ENCODE measurements at places on chromosomes 7 and 10.
A peak's percentile ranks its signal among the peaks of the same experiment; 100 is the strongest.

DNA sequence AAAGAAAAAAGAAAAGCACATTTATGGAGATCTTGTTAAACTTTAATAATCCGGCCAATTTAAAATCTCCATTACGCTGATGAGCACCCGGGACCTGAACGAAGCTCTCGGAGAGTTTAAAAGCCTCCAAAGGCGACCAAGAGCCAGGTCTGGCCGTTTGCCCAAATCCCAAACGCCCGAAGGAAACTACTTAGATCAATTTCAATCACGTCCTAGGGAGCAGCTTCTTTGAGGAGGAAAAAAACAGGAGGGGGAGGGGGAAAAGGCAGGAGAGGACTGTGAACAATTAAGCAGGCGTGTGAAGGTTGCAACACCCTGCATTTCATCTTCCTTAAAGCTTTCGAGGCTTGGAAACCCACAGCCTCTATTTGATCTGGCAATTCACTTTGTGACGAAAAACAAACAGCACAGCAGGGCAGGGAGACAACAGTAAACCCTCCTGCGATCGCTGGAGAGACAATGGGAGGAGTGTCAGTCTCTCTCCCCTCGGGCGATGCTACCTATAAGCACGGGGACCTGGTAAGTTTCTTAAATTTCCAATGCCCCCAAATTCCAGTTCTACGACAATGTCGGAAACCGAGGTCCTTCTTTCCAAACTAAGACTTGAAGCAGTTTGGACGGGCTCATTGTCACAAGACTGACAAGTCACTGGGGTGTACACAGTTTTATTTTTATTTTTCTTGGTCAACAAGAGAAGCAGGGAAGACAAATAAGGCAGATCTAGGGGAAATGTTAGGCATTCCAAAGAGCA, 1.2 kb downstream of the KLF6 start:
- H3K27ac ChIP-seq, result peak overlapping the region; percentile 100
- H3K27me3 ChIP-seq, result no peaks in the 10 kb centered on the region
- peak overlapping the region; percentile 90 for H3K4me3 ChIP-seq

DNA sequence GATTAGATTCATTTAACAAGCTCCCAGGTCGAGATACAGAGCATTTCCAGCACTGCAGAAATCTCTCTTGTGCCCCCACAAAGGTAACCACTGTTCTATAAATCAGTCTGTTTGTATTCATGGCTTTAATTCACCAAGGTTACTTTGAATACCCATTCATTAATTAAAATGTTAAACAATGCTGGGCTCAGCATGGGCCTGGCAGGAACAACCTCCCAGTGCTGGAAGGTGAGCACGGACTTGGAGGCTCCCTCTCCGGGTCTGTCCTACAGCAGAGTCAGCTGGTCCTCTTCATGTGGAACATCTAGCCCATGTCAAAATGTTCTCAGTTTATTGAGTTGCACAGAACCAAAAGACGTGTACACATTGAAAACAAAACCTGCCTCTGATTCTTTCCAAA, 15.6 kb upstream of the EFCAB10 start:
- no peak overlapping the region for H3K27ac ChIP-seq
- no peak for DNase-seq
- H3K4me3 ChIP-seq, result no peak overlapping the region
- no peaks in the 10 kb centered on the region for H3K4me1 ChIP-seq

DNA sequence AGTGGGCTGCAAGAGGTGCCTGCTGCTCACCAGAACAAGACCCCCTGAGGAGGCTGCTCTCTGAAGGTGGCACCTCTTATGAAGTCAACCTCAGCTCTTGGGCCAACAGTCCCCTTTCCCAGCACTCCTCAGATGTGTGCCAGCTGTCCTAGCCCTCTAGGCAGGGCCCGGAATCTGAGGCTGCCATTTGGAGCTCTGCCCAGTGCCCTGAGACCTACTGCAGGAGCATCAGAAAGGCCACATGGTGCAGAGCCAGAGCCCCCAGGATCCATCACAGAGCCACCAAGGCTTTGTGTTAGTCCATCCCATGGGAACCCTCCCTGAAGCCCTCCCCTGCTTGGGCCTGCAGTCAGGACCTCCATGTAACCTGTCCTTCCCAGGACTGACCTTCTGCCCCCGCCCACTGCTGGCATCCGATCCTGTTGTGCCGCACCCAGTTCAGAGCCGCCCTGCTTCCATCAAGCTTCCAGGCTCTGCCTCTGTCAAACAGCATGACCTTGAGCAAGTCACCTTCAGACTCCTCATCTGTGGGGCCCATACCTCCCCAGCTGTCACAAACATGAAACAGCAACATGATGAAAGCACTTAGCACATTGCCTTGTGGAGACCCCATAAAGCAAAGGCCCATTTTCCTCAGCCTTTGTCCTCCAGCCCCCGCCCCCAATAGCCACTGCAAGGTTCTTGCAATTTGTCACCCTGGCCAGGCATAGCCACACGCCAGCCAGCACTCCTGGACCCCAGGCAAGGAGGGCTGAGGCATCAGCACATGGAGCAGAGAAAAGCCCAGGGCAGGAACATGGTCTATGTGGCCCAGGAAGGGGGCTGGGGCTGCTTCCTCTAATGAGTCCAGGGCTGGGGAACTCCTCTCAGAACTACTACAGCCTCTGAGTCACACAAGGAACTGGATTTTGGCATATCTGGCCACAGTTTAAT, 51.7 kb downstream of the GRID1 start:
- H3K27me3 ChIP-seq, result no peaks in the 10 kb centered on the region
- H3K27ac ChIP-seq, result no peak overlapping the region
- no peaks in the 10 kb centered on the region for H3K36me3 ChIP-seq

GRCh38 chr7:123028339-123028738, 32.8 kb upstream of the TAS2R16 start:
- H3K27ac ChIP-seq, result no peak overlapping the region
- no peak overlapping the region for H3K4me3 ChIP-seq
- no peaks in the 10 kb centered on the region for H3K27me3 ChIP-seq

- H3K4me3 ChIP-seq, result no peak overlapping the region
- H3K4me1 ChIP-seq, result no peaks in the 10 kb centered on the region
- no peaks in the 10 kb centered on the region for H3K36me3 ChIP-seq
- no peak for DNase-seq
- H3K27me3 ChIP-seq, result peaks cover 53% of the 10 kb centered on the region
Observed at GRCh38 chr10:26214551-26215395, 1.8 kb upstream of the GAD2 start.
